ENCODE measurements at places on chromosomes 13 and 19.

DNA sequence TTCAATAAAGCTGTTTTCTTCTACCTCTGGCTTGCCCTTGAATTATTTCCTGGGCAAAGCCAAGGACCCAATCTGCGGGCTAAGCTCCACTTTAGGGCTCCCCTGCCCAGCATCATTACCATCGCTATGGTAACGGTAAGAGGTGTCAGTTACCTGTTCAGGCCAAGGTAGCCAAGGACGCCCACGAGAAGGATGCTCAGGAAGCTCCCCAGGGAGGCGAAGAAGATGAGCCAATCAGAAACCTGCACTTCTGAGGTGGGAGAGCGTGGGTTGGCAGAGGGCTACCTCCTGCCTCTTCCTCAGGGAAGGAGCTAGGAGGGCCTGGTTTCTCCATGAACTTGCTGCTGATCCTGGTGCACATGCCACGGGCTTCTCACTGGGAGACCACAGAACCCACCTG is 24.7 kb downstream of the IL12RB1 start:
- no peak for DNase-seq

GRCh38 chr13:59326717-59327116 is 837.0 kb downstream of the DIAPH3 start:
- no peak for DNase-seq

DNA sequence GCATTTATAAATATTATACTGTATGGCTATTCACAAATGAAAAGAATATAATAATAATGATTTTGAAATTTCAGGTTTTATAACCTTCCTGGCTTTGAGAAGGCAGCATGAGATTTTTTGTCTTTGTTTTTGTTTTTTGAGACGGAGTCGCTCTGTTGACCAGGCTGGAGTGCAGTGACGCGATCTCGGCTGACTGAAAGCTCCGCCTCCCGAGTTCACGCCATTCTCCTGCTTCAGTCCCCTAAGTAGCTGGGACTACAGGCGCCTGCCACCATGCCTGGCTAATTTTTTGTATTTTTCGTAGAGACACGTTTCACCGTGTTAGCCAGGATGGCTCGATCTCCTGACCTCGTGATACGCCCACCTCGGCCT is 64.1 kb downstream of the ZNF429 start:
- DNase-seq: no peak

- no peak for DNase-seq
These were observed 134.4 kb downstream of the DLEU7 start for GRCh38 chr13:50709058-50709457.

Data from nephron progenitor cell (in vitro differentiated cells).